ENCODE measurements at places on chromosomes 3 and 15.
A peak's percentile ranks its signal among the peaks of the same experiment; 100 is the strongest.

GRCh38 chr15:93929375-93930094 is 301.8 kb upstream of the MCTP2 start:
- DNase-seq: peak; percentile 17

- no peak for DNase-seq
These were observed 11.7 kb downstream of the TF start for GRCh38 chr3:133757701-133758567.

- no peak for DNase-seq
These were observed 107.9 kb upstream of the SATB1 start for GRCh38 chr3:18533039-18533438.

DNA sequence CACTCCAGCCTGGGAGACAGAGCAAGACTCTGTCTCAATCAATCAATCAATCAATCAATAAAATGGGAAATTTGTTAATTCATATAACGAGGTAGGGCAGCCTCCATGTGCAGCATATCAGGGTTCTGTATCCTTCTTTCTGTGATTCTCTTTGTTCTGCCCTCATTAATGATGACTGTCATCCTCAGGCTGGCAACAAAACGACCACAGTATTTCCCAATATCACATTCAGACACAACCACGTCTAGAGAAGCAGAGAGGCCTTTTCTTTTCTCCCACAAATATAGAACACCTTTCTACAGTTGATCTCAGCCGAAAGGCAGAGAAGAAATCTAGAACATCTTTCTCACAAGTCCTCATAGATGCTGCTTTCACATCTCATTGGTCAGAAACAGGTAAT is 11.2 kb downstream of the CEP19 start:
- DNase-seq: no peak

DNA sequence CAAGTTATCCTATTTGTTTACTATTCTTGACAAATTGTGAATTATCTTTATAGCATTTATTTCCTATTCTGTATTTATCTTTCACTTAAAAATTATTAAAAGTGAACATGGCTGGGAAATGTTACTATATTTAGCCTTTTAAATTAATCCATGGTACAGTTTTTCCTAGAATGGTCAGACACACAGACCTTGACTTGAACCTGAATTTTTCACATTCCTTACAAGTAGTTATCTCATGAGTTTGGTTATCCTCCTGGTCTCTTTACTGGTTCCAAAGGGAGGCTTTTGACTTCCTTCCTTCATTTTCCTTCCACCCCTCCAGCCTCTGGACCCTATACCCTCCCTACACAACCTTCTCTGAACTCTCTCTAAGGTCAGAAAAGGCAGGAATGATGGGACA is 280.6 kb downstream of the SATB1 start:
- no peak for DNase-seq

GRCh38 chr15:55514414-55514850 is 6.4 kb upstream of the DNAAF4 start:
- DNase-seq: no peak

DNA sequence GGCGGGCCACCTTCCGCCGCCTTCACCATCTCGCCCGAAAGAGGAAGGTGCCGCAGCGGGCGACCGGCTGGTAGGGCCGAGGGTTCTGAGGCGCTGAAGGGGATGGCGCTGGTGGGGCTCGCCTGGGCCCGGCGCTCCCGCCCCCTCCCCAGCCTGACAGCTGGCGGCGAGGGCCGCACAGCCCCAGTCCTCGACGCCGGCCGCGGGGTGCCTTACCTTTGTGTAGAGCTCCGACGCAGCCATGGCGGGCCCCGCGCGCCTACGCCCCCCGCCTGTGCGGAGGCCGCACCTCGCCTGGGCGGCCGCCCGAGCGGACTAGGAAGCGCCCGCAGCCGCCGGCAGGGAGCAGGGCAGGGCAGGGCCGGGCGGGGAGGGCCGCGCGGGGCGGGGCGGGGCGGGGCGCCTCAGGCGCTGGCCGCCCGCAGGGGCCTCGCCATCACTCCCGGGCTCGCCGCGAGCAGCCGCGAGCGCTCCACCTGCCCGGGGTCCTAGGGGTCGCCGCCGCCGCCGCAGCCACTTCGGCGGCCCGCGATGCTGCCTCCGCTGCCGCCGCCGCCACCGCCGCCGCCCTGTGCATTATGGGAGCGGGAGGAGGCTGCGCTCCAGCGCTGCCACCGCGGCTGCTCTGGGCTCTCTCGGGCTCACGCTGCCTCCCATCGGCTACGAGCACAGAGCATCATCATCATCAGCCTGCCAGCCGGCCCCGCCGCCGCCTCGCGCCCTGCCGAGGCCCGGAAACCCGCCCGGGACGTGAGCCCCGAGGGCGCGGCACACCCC is at the start of gene MYO5A:
MYO5A (minus strand) TSS at position 317 of the 777 bp plus-strand sequence; CDS start at position 243, 74 bp downstream.
- peak; percentile 18 for DNase-seq

- DNase-seq: peak; percentile 55
These were observed 30.3 kb upstream of the RNF7 start for GRCh38 chr3:141707741-141708203.

GRCh38 chr3:46902188-46902631 is 24.7 kb downstream of the PTH1R start:
- DNase-seq: no peak

Data from AG09309 (cell line).